Globus pallidus (tissue), 1 donor: ENCODE measurements at places on chromosomes 2 and 18.

- DNase-seq: no peak
Measured at GRCh38 chr18:61496374-61496773, 163.1 kb downstream of the CDH20 start.

DNA sequence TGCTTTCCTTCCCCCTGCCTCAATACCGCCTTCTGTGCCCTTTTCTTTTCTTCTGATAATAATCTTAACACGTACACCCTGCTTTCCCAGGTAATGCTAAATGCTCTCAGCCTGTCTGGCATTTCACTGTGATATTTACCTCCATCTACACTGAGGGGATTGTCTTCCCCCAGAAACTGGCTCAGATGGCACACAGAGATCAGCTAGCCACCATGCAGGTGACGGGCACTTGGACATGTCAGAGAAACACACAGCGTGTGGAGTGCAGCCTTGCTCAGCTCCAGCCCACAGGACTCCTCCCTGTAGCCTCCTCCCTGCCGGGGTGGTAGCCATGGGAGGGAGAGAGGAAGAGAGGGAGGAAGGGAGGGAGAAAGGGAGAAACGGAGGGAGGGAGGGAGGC is 131.2 kb downstream of the EIPR1 start:
- no peak for DNase-seq

- DNase-seq: no peak
Measured at GRCh38 chr2:64325477-64325851, 128.5 kb upstream of the LGALSL start.

DNA sequence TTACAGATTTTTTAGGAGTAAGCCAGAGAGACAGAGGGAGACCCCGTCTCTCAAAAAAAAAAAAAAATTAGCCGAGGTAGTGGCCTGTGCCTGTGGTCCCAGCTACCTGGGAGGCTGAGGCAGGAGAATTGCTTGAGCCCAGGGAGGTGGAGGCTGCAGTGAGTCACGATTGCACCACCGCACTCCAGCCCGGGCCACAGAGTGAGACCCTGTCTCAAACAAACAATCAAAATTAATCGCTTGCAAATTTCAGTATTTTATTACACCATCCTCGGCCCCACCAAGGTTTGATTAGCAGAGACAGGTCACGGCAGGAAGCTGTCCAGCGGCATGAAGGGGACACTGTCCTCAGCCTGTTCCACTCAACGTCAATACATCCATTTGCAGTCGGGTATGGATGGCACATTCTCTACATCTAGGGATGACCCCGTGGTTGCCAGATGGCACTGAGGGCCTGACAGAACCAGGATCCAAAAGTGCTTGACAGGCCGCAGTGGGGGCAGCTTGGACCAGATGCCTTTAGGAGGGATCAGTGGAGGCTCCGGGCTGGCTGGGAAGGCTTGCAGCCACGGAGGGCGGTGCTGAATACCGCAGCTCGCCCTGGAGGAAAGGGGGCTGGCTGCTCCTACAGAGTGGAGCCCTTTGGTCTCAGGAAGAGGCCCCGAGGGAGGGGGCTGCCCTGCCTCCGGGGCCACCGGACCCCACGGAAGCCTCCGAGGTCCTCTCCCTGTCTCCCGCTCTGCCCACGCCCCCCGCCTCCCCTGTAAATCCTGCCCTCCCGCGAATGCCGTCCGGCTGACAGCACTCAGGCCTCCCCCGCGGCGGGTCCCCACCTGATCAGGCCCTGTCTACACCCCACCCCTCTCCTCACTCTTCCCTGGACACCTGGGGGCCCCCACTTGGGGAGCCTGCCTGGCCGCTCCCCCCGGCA is 13.1 kb downstream of the ASPRV1 start:
- no peak for DNase-seq

- DNase-seq: no peak
Measured at GRCh38 chr2:127681288-127681804, 6.0 kb upstream of the LIMS2 start.

DNA sequence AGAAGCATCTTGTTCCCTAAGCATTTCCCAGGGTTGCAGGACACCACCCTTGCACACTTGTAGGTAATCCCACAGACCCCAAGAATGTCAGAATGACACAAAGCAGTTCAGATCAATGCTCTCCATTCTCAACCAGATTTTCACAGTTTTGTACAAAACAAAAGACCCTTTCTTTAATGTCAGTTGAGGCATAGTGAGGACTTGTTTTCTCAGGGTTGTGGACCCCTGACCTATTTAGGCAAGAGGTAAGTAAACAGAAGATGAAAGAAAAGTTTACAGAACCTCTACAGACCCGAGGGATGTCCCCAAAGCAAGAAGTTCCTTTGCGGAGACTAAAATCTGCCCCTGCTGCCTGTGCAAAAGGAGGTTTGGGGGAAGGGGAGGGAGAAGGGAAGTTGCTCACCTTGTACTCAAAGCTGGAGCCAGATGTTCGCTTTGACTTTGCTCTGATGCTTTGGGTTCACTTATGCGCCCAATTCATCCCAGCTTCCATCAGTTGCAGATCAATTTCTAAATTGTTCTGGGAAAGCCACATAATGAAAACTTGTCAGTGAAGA is 635.4 kb downstream of the EPHA4 start:
- DNase-seq: no peak

- DNase-seq: no peak
Measured at GRCh38 chr2:175166216-175166824, 1.7 kb downstream of the ATF2 start.

DNA sequence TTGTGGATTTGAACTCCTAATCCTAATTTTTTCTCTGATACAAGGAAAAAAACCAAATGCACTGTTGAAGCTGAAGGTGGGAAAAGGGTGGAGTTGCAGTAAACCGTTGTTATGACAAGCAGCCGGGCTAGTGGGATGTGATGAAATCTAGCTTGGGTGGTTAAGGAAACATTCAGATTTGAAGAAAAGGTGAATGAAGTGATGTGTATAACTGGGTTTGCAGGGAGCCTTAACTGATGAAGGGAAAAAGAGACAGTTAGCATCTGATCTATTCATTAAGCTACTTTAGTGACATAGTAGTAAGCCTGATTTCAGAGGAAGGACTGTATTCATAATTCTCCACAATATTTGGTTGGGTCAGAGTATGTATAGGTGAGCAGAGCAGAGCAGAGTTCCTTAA is 3.5 kb downstream of the EML6 start:
- no peak for DNase-seq

DNA sequence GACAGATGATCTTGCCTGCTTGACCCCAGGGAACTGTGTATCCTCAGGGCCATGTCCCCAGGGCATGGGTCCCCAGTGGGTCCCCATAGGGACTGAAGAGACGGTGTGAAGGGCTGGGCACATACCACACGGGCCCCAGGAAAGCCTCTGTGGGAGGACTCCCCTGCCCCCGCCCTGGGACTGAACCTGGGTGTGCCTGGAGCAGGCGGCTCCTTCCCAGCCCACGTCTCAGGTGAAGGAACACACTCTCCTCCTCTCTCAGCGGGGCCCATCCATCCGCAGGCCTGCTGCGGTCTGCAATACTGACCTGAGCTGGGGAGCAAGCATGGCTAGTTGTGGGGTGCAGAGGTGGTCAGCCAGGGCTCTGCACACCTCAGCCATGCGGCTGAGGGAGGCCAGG is 45.2 kb downstream of the KIF1A start:
- no peak for DNase-seq

GRCh38 chr18:13019301-13019700 is 28.1 kb downstream of the CEP192 start:
- no peak for DNase-seq

- no peak for DNase-seq
Measured at GRCh38 chr2:238403632-238404405, 22.9 kb upstream of the ASB1 start.

- no peak for DNase-seq
Measured at GRCh38 chr18:22790545-22791309, 142.4 kb upstream of the RBBP8 start.

DNA sequence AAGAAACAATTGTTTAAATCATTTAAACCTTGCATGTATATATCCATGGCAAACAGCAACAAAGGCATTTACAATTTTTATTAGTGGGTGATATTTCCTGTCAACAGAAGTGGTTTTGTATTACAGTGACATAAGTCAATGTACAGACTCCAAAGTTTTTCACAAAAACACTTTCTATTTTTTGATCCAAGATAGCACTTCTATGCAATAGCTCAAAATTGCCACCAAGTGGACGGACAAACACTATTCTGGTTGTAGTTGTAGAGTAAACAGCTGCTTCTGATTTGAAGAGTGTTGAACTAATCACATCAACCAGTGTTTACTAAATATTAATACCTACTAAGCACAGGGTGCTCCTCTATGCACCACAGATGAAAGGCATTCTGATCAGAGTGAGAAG is 421.4 kb downstream of the NCKAP5 start:
- DNase-seq: no peak

DNA sequence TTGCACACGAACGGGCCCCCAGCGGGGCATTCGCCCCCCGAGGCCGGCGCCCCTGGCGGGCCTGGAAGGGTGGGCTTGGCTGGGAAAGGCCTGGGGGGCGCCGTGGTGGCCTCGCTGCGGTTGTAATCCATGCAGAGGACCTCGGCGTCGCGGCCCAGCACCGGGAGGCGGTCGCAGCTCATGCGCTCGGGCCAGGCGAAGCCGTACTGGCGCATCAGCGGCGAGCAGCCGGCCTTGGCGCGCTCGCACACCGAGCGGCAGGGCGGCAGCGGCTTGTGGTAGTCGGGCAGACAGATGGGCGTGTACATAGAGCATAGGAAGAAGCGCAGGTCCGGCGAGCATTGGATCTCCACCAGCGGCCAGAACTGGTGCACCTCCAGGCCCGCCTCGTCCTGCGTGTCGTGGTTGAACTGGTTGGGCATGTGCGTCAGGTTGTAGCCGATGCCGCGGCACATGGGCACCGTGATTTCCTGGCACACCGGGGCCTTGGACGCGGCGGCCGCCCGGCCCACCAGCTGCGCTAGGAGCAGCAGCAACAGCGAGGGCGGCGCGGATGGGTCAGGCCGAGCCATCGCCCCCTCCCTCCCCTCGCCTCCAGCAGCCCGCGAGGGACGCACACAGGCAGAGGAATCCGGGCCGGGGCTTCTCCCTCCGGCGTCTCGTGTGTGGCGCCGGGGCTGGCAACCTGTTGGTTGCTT is 1.4 kb downstream of the FZD5 start:
- DNase-seq: no peak

GRCh38 chr2:83015035-83015715 is 1443.9 kb downstream of the SUCLG1 start:
- DNase-seq: no peak

DNA sequence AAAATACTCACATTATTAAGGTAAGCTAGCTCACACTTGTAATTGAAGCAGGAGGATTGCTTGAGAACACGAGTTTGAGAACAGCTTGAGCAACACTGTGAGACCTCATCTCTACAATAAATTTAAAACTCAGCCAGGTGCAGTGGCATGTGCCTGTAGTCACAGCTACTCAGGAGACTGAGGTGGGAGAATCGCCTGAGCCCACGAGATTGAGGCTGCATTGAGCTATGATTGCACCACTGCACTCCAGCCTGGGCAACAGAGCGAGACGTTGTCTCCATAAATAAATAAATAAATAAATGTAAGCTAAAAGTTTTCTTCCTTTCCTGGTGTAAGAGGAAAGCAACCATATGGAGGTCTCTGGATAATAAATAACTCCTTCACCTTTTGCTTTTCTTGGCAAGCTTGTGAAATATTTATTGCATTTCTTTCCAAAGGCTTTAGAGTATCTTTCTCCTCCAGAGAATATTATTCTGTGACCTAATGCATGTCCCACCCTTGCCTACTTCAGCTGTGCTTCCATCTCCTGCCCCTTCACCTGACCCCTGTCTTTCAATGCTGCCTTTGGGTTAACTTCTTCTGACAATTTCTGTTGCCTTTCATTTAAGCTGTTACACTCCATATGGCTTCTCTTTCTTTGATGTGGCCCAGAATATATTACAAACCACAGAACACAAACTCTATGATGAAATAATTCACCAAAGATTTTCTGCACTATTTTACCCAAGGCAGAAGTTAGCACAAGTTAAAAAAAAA is 280.7 kb upstream of the RND3 start:
- DNase-seq: no peak

GRCh38 chr2:99808361-99809200 is 318.8 kb upstream of the REV1 start:
- DNase-seq: no peak

DNA sequence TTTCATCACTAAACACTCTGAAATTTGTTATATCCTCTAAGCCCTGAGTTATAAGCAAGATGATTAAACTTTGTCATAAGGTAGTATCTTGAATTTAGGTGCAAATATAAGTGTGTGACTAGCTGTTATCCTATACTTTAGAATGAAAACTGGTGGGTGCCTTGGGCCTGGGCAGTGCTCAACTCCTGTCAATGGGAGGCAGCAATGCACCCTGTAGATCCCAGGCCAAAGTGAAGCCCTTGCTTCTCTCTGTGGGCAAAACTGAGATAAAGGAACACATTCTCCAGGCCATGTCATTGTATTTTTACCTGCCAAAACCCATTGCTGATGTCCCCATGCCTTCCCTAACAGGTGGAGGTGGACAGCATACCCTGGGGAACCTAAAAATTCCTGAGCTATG is 525.2 kb downstream of the TNS1 start:
- no peak for DNase-seq

DNA sequence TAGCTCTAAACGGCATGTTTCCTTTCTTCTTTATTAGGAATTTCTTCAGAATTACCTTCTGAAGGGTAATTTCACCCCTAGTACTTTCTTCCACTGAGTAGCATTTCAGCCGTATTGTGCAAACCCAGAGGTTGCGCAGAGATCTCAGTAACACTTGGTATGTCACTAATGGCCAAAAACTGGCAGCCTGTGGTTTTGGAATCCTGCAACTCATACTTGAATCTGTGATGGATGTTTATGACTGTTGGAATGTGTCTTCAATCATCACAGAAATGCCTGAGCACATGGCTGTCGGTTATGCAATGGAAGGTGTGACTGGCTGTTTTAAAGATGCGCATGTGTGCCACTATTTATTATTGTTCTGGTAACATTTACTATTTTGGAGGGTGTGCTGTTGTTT is 100.0 kb downstream of the COLEC12 start:
- DNase-seq: no peak

DNA sequence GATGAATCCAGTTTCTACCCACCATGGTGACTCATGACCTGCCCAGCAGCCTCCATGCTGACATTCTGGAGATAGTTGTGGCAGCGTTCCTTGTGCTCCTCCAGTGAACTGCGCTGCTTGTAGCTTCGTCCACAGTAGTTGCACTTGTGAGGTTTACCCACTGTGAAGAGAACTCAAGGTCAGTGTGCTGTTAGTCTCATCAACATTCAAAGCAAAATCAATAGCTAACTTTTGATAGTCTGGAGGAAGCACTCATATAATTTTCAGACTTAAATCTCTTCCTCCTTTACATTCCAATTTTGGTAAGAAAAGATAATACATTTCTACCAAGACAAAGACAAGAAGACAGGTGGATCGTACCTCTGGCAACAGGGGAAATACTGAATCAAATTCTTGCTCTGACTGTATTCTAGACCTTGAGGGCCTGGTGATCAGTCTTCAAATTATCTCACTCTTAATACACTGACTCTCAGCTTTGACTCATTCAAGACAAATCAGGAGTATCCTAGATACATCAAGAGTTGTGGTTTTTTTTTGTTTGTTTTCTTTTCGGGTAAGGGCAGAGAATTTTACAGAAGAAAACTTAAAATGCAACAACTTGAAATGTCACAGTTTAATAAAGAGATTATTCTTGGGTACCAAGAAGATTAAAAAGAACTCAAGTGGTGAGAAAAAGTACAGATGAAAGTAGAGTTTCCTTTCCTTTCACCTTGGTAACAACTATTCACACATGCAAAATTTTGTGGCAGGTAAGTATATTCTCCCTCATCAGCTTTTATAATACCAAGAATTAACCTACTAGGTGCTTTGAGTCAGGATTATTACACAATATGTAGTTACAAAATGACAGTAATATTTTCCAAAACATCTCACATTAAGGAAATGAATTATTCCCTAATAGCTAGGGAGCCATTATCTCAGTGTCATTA is 129.2 kb downstream of the IKZF2 start:
- no peak for DNase-seq
